ENCODE measurements at places on chromosomes 4 and X.

DNA sequence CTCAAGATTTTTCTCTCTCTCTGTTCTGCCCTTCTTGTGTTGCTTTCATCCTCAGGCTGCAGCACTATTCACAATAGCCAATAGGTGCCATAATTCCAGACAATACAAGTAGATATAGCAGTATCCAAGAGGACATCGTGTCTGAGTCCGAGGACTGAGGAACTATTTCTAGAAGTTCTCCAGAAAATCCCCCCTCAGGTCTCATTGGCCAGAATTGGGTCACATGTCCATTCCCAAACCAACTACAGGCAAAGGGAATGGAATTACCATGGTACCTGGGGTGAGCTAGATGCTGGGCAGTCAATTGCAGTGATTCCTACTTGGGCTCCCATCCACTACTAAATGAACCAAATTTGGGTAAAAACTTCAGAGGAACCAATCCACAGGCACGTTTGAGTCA is 301.9 kb upstream of the RASGEF1B start:
- no peak for DNase-seq

DNA sequence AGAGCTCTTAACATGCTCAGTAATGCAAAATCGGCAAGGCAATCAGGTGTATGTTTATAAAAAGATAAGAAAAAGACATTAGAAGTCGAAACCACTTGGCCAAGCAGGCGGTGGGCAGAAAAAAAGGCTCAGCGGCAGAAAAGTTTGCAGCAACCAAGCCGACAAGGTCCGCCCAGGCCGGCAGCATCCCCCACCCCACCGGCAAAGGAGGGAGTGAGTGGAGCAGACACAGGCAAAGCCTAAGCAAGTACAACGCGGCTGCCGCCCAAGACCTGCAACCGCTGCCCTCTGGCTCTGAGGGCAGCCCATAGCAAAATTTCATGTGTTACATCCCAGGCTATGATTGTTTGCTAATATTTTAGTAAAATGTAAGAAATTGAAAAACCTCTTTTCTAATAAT is 125.4 kb upstream of the ZCCHC13 start:
- DNase-seq, result no peak

GRCh38 chr4:172232966-172233365 is 419.8 kb downstream of the GALNTL6 start:
- DNase-seq, result no peak

DNA sequence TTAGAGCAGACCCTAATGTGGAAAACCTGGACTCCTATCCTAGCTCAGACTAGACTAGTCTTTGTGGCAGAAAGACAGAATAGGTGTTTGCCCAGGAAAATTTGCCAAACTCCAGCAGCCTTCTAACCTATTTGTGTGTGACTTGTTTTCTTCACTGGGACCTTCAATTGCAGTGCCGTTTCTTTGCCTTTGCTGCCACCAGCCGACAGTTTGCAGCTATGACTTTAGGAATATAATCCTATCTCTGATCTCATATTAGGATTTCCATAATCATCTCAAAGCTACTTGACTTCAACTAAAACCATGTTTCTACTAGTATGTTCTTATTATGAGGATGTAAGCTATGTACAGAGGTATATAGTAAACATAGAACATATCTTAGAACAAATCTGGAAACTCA is 60.2 kb upstream of the PGAM4 start:
- no peak for DNase-seq

Data from DMS 273 treated with DMSO at 0.1 percent for 48 hours (cell line).